GF-D8 (cell line): ENCODE measurements at places on chromosomes 6 and 20.

DNA sequence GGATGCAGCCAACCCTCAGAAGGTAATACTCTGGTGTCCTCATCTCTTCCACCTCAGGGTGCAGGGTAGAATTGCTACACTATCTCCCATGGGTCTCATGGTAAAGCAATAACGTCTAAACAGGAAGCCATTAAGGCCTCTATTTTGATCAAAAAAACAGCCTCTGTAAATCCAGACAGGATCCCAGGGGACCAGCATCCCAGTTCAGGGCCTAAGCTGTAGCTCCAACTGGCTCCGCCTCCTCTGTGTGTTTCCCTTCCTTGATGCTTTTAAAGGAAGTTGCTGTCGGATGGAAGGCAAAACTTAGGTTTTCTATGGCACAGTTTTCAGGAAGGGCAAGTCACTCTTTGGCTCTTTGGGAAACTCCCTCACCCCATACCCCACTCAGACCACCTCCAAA is 222.0 kb downstream of the MAFB start:
- no peak for DNase-seq

DNA sequence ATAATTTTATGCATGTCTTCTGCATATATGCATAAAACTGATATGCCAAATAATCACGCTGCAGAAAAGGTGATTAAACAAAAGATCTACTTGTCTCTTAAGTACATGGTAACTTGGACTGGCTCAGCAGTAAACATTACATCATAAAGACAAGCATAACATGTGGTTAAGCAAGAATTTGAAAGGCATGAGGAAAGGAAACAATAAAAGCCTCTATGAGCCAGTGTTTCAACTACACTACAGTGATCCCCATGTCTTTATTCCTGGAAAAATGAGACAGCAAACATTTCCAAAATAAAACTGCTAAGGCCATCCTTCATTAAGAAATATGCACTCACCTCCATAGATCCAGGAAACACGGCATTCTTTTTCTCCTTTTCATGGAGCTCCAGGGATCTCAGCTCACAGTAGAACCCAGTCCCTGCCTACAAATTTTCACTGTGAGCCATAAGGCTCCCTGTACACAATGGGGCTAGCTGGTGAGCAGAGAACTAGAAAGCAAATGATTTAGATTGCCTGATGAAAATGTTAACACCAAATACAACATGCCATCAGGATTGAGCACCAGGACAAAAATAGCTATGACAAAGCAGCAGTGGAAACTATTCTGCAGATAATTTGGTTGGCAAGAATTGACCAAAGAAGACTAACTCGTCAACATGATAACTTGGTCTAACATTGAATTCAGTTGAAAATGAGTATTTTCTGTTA is 156.1 kb downstream of the COL21A1 start:
- DNase-seq, result peak; percentile 35

GRCh38 chr6:4883298-4883697 is 107.1 kb downstream of the CDYL start:
- no peak for DNase-seq

DNA sequence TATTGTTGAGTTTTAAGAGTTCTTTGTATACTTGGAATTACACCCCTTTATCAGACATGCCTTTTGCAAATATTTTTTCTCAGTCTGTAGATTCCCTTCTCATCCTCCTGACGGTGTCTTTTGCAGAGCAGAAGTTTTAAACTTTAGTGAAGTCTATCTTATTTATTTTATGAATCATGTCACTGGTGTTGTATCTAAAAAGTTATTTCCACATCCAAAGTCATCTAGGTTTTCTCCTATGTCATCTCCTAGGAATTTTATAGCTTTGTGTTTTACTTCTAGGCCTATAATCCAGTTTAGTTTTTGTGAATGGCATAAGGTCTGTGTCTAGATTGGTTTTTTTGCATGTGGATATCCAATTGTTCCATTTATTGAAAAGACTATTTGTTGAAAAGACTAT is 271.3 kb downstream of the KIF16B start:
- no peak for DNase-seq

- DNase-seq, result no peak
Observed at GRCh38 chr20:48246061-48246790, 460.9 kb upstream of the SULF2 start.

GRCh38 chr6:6856538-6857523 is 250.9 kb upstream of the RREB1 start:
- DNase-seq, result peak; percentile 36

DNA sequence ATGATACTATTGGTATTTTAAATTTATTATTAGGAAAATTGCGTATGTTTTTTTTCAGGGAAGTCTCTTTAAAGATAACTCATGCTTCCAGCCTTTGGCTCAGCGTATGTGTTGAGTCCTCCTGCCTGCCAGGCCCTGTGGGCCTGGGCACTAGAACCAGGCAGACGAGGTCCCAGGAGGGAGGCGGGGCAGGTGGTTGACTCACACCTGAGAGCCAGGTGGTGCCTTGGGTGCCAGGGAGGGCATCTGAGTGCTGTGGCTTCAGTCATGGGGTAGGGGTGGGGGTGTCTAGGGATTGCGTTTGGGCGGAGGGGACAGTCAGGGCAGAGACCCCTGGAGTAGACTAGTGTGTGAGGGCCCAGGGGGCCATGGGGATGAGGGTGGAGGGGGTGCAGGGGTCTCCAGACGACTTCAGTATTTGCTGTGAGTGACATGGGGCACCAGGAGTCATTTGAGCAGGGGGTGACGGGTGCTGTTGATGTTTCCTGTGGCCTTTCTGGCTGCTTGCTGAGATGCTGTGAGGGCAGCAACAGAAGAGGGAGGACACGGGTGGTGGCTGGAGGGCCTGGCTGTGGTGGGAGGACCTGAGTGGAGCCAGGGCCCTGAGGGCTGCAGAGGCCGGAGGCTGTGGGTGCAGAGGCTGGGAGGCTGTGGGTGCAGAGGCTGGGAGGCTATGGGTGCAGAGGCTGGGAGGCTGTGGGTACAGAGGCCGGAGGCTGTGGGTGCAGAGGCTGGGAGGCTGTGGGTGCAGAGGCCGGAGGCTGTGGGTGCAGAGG is 14.8 kb upstream of the ADRM1 start:
- DNase-seq, result no peak
